DND-41 (cell line): ENCODE measurements at places on chromosomes 12 and 14.

DNA sequence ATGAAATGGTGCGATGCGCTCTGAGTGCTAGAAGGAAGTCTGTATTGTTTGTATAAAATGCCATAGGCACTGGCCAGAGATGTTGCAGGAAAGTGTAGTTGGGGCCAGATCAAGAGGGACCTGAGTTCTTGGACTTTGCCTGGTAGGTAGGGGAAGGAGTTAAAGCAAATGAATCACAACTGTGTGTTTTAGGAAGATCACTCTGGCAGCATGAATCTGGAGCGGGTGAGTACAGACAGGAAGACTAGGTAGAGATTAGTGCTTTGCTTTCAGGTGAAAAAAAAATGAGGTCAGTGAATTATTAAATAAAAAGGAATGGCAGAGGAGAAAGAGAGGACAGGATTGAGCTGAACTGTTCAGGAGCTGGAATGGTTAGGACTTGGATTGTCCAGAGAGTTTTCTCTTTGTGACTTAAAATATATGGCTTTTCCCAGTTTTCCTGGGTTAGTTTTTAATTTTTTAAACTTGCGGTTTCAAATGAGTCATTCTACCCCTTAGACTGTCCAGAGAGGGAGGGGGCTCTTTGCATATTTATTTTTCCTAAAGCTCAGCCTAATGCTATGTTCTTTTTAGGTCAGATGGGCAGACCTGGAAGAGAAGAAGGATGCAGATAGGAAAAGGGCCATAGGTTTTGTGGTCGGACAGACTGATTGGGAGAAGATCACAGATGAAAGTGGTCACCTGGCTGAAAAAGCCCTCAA, 41.1 kb downstream of the PROX2 start:
- no peak for DNase-seq

DNA sequence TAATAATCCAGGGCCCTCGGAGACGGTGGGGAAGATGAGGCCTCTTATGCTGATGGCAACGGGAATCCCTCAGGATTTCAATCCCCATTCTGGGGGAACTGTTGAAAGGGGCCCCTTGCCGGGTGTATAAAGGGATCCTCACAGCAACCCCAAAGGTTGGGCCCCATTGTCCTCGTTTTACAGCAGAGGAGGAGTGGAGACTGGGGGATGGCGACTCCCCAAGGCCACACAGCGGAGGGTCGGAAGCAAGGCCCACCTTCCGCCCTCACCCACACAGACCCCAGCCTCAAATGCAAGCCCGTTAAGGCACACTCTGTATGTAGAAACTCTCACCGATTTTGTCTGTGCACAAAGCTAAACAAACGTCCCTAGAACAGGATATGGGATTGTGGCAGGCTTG, 327.9 kb upstream of the DIO3 start:
- DNase-seq = no peak

- DNase-seq = no peak
These were observed 97.8 kb upstream of the PCED1B start for GRCh38 chr12:46981622-46982021.

DNA sequence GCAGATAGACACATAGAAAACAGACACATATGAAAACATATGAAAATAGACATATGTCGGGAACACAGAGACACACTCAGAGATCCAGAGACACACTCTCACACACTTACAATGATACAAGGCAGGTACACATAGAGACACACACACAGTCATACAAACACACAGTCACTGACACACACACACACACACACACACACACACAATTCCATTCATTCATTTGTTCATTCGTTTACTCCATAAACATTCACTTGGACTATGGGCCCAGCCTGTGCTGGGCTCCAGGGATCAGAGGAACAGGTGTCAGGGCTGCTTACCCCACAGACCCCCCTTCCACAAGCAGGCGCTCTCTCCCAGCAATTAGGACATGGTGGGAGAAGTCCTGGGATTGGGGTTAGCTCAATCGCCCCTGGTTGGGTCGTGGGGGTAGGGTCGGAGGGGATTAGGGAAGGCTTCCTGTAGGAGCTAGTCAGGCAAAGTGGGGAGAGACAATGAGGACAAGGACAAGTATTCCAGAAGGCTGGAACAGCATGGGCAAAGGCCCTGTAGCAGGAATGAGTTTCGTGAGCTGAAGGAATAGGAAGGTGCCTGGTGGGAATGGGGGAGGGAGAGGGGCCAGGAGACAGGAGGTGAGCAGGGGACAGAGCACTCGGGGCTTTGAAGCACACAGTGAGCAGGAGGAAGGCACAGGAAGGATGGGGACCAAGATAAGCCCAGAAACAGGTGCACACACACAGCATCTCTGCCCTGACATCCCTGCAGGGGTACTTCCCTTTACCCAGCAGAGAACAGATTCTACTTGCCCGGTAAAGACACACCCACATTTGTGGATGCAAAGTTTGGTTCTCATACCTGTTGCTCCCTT, 6.5 kb downstream of the RASAL1 start:
- no peak for DNase-seq

- no peak for DNase-seq
These were observed 16.9 kb upstream of the PPP1R1A start for GRCh38 chr12:54605138-54605970.

- peak; percentile 65 for DNase-seq
These were observed at the start of gene IGFBP6 for GRCh38 chr12:53097564-53098353. IGFBP6 (plus strand) TSS chr12:53097667; CDS start chr12:53097718, 51 bp downstream.

GRCh38 chr12:26830363-26830762, 2.6 kb downstream of the ITPR2 start:
- DNase-seq = no peak

- no peak for DNase-seq
These were observed 29.1 kb downstream of the APPL2 start for GRCh38 chr12:105206686-105207374.

- no peak for DNase-seq
These were observed 9.2 kb upstream of the HIP1R start for GRCh38 chr12:122825773-122826724.

GRCh38 chr12:48828293-48828692, 10.0 kb downstream of the CACNB3 start:
- DNase-seq = no peak

- DNase-seq = no peak
These were observed 24.4 kb upstream of the BDKRB2 start for GRCh38 chr14:96180043-96180874.

GRCh38 chr12:9881988-9882387, 699 bp downstream of the KLRF2 start:
- no peak for DNase-seq

DNA sequence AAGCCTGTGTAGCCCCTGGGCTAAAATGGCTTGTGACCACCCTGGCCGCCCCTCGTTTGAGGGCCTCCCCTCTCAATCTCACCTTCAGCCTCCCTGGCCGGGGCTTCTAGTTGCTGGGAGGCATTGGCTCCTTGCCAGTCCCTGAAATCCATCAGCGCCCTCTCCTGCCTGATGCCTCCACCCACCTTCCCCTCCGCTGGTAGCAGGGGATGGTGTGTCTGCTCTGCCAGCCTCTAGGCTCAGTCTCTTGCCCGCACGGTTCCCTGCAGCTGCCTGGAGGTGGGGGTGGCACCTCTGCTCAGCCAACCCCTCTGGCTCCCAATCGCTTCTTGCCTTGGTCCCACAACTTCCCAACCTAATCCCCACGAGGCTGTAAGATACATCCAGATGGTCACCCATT, 167.9 kb downstream of the PHETA1 start:
- no peak for DNase-seq

DNA sequence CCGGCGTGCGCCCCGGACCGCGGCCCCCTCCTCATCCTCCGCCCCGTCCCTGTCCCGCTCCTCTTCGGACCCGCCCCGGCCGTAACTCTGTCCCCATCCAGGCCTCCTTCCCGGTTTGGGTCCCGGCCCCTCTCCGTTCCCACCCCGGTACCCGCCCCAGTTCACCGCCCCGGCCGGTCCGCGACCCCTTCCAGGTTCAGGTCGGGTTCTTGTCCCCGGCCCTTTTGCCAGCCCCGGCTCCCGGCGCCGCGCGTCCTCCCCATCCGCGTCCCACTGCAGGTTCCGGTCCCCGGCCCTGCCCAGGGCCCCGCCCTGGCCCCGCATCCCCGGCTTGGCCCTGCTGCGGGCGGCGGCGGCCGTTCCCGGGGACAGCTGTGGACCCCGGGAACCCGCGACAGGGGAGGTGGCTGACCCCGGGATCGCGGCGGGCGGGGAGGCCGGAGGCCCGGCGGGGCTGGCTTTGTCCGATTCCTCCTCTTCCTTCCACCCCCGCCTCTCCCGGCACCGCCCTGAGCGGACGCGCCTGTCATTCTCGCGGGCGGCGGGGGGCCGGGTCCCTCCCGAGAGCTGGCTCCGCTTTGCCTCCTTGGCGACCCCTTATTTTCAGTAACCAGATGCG, 601 bp downstream of the KLC1 start:
- DNase-seq = peak; percentile 55

GRCh38 chr14:81412779-81413178, 12.7 kb upstream of the STON2 start:
- no peak for DNase-seq

- DNase-seq = peak; percentile 49
These were observed 527.2 kb downstream of the FLRT2 start for GRCh38 chr14:86057018-86057667.

DNA sequence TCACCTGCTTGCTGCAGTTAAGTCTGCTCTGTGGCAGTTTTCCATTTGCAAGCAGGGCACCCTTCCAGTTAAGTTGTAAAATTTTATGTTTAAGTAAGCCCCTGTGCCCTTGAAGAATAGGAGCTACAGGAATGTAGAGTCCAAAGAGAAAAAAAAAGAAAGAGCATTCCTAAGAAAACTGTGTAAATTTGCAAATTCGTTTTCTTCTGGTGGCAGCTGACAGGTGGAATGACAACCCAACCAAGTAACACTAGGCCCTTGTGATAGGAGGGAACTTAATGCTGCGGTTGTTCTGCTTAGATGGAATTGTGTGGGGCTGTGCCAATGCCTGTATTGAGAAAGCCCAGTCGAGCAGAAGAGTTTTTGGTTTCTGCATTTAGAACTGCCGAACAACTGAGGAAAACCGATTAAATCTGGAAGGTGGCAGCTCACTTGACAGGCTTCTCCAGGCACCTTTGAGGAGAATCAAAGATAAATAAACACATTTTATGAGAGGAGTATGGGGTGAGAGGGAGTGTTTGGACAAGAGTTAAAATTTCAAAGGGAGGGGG, 280.0 kb downstream of the RAD51B start:
- DNase-seq = no peak

- no peak for DNase-seq
These were observed 25.3 kb downstream of the PPFIBP1 start for GRCh38 chr12:27549236-27549800.

GRCh38 chr12:69024413-69024812, 91.4 kb upstream of the CPM start:
- DNase-seq = no peak

DNA sequence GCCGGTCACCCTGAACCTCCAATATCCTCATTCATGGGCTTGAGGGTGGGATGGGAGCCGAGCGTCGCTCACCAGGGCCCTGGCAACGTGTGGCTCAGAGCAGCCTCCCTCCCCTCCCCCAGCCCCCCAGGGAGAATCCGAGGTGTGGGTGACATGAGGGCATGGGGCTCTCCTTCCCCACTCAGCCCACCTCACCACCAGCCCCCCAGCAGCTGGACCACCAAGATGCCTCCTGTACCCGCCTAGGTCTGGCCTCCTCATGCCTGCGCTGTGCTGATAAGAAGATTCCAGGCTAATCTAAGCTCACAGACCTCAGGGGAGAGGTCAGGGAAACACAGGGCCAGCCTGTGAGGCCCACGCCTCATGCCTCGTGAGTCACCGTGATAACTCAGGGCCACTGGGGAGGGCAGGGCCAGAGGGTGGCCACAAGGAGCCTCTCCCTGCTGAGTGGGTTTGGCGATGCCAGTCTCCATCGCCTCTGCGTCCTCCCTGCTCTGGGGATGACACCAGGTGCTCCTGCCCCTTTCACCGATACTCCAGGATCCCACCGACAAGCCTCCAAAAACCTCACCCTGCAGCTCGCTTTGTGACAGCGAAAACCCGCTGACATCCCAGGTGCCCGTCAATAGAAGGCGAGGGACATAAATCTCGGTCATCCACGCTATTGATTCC, 56.9 kb downstream of the TESC start:
- DNase-seq = no peak

DNA sequence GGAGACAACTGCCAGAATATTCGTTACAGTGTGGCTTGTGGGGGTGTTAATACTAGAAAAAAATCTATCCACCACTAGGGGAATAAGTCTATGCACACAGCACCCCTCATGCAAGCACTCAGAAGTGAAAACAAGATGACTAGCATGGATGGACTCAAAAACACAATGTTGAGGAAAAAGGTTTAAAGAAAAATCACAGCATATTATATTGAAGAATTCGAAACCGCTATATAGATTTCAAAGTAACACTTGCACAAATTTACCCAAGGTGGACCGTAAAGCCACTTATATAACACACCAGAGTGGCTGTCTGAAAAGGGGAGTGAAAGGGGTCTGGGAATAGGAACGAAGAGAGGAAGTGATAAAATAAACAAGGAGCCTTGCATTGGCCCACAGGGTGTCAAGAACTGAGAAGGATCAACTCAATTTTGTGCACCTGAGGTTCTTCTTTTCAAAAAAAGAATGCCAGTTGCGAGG, 544 bp downstream of the ABCD4 start:
- DNase-seq = peak; percentile 43

DNA sequence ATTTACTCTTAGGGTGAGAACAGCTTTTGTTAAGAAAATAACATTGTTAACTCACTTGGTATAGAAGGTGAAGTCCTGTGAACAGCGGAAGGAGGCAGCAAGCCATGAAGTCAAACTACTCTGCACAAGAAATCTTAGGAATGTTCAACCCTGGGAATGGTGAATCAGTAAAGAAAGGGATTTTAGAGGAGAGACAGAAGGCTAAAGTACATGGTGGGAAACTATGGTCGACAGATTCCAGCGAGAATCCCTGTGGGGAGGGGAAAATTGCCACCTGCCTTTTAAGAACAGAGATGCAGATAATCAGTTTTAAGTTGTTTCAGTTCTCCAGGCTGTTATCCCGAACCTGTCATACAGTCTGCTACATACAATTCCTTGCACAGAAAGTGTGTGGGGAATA, 63.2 kb upstream of the PTPRR start:
- DNase-seq = no peak

DNA sequence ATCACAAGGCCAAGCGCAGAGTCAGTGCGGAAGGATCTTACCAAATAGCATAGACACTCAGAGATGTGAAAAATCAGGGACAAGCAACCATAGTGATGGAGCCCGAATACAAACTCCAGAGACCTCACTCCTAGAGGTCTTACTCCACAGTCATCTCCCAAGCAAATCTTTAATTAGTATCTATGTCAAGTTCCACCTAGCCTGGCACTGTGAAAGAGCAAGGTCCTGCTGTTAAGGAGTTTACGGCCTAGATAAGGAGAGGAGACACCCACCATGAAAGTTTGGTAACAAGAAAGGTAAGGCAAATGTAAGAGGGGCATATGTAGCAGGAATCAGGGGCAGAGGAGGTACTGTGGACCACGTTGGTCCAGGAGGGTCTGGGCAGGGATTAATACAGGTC, 7.4 kb upstream of the PLEKHG6 start:
- no peak for DNase-seq

- DNase-seq = peak; percentile 72
These were observed 48.4 kb upstream of the FOS start for GRCh38 chr14:75230140-75230792.

GRCh38 chr14:52882824-52883223, 68.0 kb downstream of the FERMT2 start:
- DNase-seq = no peak

GRCh38 chr12:25377469-25378177, 126.9 kb upstream of the KRAS start:
- DNase-seq = no peak

- no peak for DNase-seq
These were observed 16.2 kb downstream of the PYGL start for GRCh38 chr14:50928002-50928635.
